Stimulated activated CD4-positive, alpha-beta T cell treated with anti-CD3 and anti-CD28 coated beads, Interleukin-2, amount 100 ng/mL, for 48 hours (primary cell): ENCODE measurements at places on chromosomes 6 and 20.
A peak's percentile ranks its signal among the peaks of the same experiment; 100 is the strongest.

GRCh38 chr6:17389274-17389847 lies 4.0 kb upstream of the CAP2 start:
- no peak for DNase-seq

DNA sequence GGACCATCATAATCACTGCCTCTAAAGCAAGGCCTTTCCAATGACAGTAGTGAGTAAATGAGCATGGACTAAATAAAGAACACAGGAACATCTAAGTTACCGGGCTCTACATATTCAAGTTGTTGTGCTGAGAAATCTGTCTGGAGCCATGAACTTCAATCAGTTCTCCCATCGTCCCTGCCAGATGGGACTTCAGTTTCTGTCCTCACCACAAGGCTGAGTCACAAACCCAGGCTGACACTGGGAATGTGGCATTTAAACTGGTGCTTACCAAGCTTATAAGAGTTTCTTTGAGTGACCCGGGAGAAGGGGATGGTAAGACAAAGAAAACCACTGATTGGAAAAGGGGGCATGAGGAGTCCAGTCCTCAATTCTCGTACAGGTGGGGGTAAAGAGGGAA lies 497.0 kb downstream of the MAFB start:
- no peak for DNase-seq

DNA sequence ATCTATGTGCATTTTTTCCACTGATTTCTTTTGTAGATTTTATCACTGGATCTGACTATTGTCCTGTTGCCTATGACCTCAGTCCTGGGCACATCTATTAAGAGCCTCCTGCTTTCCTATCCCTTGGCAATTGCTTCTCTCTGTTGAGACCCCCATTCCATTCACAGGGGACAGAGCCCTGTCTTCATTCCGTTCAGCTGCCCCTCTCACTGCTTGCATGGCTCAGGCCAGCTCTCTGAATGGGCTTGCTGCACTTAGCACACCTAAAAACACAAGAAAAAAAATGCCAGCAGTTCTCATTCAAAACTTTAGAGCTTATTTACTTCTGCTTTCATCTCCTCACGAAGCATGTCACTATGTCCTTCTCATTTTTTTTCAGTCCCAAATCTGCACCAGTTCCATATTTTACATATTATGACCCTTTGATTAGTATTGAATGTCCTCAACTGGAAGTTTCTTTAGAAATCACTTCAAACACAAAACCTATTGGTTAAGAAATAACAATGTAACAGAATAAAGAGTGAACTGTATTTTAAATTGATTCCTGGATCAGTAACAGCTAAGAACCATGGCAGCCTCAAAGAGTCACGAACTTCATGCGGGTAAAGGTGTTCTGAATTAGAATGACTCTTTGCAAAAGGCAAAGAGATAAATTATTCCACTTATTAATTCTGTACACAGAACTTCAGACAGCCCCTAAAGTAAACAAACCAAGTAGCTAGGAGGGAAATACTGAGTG lies 616.5 kb downstream of the C6orf118 start:
- no peak for DNase-seq

GRCh38 chr6:145241039-145241438 lies 494.3 kb downstream of the EPM2A start:
- DNase-seq = no peak

DNA sequence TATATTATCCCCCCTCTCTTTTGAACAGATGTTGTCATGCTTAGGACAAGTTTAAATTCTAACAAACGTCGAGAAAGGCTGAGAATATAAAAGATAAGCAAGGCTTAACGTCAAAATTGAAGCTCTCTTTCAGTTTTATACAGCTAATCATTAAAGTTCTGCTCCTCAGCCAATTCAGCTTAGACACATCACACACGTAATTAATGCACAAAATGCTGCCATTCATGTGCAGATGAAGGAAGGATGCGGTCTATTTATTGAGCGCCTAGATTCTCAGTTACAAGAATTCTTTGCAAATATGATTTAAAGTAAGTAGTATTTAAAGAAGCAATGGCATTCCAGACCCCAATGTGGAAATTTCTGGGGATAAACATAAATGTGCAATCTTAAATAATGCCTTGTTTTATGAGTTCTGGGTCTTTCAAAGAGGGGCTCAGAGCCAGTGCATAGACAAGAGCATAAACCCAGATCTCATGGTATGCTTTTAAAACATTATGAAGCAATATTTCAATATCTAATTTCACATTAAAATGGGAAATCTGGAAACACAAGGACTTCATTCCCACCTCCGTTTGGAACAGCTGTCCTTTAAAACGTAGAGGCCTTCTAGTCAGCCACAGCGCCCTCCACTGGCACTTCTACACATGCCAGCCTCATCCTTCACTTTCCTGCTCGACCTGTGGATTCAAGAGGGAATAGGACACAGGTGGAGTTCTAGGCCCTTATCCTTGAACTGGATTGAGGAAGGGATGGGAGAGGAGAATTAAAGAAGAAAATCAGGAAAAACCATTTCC lies 85.8 kb downstream of the LYRM4 start:
- DNase-seq = no peak

DNA sequence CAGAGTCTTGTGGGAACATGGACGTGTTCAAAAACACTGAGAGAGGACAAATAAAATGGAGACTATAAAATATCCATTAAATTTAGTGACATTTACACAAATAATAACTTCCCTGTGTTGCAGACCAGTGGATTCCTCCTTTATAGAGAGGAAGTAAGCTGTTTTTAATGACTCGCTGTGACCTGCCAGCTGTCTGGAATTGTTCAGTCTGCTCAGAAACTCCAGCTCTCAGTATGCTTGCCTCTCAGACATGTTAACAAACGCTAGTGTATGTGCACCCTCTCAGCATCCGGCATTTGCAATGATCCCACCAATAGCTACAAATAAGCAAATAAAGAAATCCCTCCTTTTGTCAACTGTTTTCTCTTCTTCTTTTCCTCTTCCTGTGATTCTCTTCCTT lies 158.0 kb upstream of the TCF21 start:
- DNase-seq = no peak

- DNase-seq = no peak
These were observed 536.0 kb downstream of the RFPL4B start for GRCh38 chr6:112883095-112883494.

- no peak for DNase-seq
These were observed 35.0 kb upstream of the COL21A1 start for GRCh38 chr6:56282391-56282790.

DNA sequence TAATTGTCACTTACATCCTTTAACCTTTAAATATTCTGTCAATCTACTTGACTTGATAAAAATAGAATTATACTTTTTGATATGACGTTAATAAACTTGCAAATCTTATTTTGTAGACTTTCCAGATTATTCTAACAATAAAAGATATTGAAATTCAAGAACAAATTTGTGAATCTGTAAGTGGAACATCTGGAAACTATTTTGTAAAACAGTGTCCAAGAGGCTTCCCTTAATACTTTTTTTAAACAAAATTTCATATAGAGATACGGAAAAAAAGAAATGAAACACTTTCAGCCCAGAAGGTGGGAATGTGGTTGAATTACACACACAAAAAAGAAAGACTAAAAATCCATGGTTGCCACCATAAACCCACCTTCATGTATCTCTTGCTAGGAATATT lies 174.4 kb downstream of the COL19A1 start:
- no peak for DNase-seq

GRCh38 chr6:125512621-125513020 lies 210.9 kb upstream of the HDDC2 start:
- no peak for DNase-seq

- no peak for DNase-seq
These were observed 47.3 kb upstream of the BTBD3 start for GRCh38 chr20:11870411-11870810.

- DNase-seq = no peak
These were observed 37.6 kb downstream of the UQCC2 start for GRCh38 chr6:33673851-33674250.

DNA sequence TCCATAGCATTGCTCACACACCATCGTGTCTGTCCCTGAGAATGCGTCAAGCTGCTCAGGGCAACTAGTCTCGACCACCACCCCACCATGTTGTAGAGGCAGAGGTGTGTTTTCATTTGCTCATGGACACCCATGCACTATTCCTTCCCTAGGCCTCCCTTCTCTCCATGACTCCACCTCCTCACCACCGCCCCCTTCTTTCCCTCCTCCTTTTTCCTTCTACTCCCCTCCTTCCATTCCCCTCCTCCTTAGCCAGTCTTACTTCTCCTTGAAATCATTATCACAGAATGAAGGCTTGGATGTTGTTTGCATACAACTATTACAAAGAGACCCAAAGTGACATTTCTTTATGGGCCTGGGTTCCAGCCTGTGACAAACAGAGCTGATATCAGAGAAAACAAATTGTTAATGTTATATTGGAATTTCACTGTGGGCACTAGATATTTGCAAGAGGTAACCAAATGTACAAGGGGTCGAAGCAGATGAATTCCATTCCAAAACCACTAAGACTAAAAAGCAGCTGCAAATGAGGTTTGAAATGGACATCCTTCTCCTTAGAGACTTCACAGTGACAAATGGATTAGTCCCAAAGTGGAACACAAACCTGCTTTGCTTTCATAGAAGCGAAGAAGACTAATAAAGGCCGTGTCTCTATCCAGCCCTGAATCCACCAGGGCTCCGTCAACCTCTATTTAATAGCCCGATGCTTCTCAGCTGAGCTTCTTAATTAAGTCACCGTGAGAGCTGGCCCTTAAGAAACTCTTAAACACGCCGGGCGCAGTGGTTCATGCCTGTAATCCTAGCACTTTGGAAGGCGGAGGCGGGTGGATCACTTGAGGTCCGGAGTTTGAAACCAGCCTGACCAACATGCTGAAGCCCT lies 275.8 kb upstream of the SULF2 start:
- no peak for DNase-seq

DNA sequence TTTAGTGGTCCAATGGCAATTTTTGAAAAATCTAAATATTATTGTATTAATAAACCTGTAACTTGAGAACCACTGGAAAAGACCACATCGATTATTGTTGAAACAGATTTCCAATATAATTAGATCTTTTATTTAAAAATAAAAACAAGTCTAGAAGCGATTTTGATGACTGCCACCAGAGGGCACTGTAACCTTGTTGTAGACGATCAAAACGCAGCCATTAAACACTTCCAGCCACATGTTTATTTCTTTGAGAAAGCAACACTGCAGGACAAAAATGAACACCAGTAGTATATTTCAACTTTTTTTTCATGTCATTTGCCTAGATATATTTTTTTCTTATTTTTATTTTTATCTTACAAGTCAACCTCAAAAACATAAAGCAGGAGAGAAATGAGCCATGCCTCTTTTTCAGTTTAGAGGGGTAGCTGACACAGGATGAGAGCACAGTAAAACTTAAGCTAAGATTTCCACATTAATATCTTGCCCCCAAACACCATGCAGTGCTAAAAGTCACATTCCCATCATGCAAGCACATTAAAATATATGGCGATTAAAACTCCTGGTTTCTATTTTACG lies 115.4 kb downstream of the OPRM1 start:
- peak; percentile 60 for DNase-seq

DNA sequence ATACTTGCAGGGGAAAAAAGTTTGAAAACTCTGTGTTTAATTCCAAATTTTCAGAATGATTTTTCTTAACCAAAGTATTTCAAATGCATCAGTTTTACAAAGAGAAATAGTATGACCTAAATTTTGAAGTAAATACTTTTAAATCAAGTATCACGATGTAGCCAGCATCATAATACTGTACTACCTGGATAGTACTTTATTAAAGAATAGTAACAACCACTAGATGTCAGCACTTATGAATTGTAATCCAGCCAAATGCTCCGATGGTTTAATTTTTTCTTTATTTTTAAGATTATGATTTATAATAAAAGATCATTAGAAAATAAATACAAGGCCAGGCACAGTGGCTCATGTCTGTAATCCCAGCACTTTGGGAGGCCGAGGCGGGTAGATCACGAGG lies 37.2 kb upstream of the HACE1 start:
- DNase-seq = no peak

GRCh38 chr20:50043573-50044352 lies 61.0 kb downstream of the SNAI1 start:
- no peak for DNase-seq

DNA sequence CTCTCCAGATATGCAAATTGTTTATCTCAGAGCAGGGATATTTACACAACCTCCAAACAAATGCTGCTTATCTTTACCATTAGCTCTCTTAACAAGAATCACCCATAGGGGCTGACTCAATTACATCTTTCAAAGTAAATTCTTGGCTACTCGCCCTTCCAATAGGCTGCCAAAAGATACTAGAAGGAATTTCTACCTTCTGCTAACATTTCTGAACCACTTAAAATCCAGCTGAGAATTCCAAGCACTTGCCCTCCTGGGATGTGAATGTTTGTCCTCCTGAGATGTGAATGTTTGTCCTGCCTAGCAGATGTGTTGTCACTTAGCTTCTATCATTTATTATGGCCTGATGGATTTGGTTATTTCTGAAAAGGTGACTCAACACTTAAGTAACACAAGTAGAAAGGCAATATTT lies 388.0 kb downstream of the GJA1 start:
- DNase-seq = no peak

DNA sequence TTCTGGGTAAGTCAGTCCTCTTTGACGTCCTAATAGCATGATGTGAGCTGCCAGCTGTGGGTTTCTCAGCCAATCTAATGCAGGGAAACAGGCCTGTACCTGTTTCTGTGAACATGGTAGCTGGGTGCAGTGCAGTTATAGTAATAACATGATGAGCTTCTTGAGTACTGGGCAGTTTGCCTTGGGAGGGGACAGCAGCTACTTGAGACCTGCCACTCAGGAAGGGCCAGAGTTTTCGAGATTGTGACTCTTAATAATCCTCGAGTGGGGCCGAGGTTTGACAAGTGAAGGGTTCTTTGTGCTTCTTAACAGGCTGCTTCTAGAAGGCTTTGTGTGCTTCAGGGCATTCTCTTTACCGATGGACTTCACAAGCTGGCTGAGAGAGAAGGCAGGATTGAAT lies 180.1 kb downstream of the JARID2 start:
- no peak for DNase-seq

GRCh38 chr20:50632236-50632635 lies 59.1 kb downstream of the RIPOR3 start:
- DNase-seq = no peak

- DNase-seq = no peak
These were observed 558.6 kb downstream of the UTRN start for GRCh38 chr6:144843701-144844100.

DNA sequence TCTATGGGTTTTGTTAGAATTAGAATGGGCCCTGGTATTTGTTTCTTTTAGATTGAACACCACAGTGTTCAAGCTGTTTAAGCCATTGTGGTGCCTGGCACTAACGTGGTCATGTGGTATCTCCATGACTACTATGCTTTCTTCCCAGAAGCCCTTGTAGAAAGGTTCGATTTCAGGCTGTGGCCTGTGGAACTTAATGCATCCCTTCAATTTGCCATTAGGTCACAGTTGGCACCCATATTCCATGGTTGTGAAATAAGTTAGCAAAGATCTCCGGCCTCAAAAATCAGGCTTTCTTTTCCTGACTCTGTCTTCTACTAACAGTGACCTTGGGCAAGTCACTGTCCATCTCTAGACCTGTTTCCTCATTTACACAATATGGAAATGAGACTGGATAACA lies 31.3 kb upstream of the AAR2 start:
- no peak for DNase-seq

GRCh38 chr6:108630050-108630714 lies 69.5 kb downstream of the FOXO3 start:
- no peak for DNase-seq
